CD4-positive, alpha-beta T cell treated with Interleukin-4 for 4 hours (primary cell): ENCODE measurements at places on chromosomes 6 and 20.

DNA sequence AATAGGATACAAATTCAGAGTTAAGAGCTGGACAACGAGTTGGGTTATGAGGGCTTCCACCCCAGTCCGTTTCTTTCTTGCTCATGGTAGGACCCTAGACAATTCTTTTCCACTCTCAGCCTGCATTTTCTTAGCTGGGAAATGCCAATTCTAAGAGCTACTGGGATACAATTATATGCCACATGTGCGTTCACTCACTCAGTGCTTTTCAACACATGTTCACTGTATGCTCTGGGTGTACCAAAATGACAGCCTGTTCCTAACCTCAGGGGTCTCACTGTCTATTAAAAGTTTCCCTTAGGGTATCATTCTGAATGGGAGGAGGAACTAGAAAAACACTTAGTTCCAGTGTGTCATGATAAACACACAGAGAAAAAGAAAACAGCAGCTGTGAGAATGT is 505 bp upstream of the DEFB115 start:
- no peak for DNase-seq

GRCh38 chr6:106883808-106884262 is 90.7 kb downstream of the CD24 start:
- DNase-seq = no peak

DNA sequence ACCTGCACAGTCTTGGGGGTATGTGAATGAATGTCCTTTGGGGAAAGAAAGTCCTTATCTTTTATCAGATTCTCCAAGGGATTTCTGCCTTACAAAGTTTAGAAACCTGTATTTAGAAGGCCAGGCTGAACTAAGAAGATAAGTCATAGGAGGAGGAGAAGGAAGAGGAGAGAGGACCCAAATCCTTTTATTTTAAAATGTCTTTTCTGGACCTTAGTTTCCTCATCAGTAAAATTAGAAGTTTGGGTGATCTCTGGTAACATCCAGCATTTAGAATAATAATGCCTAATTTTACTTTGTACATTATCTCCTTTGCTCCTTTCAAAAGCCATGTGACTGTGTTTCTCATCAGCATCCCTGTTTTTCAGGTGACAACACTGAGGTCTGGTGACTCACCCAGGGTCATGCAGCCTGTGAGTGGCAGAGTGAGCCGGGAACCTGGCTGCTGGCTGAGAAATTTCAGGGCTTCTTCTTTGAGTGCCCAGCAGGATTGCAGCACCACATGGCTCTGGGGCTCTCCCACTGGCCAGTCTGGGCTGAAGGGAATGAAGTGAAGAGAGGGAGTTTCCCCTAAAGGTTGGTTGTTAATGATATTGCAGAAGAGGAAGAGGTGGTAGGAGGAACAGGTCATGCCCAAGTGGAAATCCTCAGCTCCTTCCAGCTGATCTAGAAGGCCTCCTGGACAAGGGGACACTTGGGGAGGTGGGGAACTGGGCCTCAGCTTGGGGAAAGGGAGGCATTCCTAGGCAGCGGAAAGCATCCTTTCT is 34.0 kb downstream of the VEGFA start:
- no peak for DNase-seq

GRCh38 chr20:19129306-19129705 is 83.1 kb upstream of the SLC24A3 start:
- no peak for DNase-seq

DNA sequence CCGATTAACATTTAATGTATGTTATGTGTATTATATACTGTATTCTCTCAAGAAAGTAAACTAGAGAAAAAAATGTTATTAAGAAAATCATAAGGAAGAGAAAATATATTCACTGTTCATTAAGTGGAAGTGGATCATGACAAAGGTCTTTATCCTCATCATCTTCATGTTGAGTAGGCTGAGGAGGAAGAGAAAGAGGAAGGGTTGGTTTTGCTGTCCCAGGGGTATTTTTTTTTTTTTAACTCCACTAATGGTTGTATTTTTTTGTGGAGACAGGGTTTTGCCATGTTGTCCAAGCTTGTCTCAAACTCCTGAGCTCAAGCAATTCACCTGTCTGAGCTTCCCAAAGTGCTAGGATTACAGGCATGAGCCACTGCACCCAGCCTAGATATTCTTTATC is 11.0 kb downstream of the ECT2L start:
- DNase-seq = no peak

DNA sequence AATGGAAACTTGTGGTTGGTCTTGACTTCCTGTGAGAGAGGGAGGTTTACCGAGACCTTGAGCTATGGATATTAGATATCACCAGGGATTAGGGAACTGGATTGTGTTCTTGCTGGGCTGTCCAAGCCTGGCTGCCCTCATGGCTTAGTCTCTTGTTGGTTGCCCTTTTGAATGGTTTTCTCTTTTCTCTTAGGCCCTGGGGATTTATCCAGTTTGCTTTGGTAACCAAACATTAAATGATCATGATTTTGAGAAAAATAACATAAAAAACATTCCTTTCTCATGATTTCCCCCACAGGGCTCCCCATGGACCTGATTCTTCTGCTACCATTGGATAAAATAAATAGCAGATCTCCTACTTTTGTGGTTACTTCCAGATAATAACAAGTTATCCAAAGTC is 306.4 kb upstream of the RNF217 start:
- no peak for DNase-seq

- no peak for DNase-seq
Observed at GRCh38 chr6:124792386-124792785, 169.9 kb upstream of the RNF217 start.

GRCh38 chr20:62985444-62985778 is 21.4 kb downstream of the BHLHE23 start:
- DNase-seq = no peak

DNA sequence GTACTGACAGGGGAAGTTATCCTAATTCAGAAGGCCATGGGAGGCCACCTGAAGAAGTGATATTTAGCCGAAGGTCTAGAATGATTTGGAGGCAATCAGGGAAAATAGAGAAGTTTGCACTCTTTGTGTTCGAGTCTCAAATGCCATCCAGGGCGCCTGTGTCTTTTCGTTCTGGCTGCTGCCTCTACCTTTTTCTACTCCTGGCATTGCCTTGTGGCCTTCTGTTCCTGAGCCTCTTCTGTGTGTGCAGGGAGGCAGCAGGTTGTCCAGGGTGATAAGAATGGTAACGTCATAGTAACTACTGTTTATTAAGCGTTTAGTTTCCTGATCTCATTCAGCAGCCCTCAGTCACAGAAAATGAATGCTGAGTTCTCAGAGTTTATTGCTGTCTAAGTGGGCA is 252.1 kb downstream of the FARS2 start:
- no peak for DNase-seq

GRCh38 chr6:13336553-13336952 is 8.2 kb upstream of the TBC1D7 start:
- peak; percentile 55 for DNase-seq

GRCh38 chr20:36466089-36466488 is 75.2 kb upstream of the MYL9 start:
- no peak for DNase-seq

- peak; percentile 49 for DNase-seq
Observed at GRCh38 chr20:58870293-58871014, 17.9 kb downstream of the GNAS start.

GRCh38 chr6:136067731-136068341 is 182.3 kb downstream of the MTFR2 start:
- DNase-seq = no peak

DNA sequence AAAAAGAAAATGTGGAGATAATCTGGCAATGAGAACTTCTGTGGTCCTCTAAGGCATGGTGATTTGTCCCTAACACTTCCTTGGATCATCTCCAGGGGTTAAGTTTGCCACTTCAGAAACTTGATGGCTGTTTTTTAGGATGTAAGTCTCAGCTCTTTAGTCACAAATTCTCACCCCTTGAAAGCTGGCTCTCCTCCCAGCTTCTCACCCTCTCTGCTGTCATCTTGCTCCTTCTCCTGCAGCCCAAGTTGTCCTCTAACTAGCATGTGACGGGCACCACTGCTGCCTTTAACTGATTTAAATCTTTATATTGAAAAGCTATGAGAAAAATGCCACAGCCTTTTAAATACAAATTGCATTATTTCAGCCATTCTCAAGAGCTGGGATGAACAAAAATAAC is 107.8 kb downstream of the MAP3K5 start:
- no peak for DNase-seq

DNA sequence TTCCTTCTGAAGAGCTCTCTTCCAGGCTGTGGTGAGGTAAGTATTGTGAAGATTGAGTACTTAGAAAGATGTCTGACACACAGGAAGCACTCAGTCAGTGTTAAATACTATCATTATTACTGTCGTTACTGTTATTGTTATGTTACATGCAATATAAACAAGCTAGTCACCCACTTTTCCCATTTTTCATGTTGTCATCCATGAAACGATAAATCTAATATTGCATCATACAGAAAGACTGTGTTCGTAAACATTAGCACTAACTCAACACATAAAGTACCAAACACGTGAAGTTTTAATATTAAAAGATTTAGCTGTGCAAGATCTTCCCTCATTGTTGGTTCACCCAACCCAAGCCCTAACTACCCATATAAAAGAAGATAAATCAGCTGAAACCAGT is 109.2 kb upstream of the NRSN1 start:
- no peak for DNase-seq

- DNase-seq = peak; percentile 18
Observed at GRCh38 chr6:134529921-134530320, 212.0 kb upstream of the SGK1 start.

DNA sequence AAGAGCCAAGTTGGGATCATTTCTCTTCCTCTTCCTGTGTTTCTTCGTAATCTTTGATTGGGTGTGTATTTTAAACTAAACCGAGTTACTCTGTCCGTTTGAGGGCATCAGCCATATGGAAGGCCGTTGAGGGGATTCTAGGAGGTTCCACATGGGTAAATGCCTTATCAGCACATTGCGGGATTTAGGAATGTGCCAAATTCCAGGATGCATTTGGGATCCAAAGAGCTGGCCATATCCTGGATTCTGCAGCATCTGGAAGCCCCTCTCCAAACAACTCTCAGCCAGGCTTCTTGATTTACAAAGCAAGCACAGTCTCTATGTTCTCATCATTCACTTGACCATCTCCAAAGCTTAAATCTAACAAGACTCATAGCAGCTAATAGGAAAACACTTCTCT is 67.6 kb upstream of the RIN2 start:
- DNase-seq = no peak

- peak; percentile 22 for DNase-seq
Observed at GRCh38 chr6:43308101-43308989, at the start of gene CRIP3. Gene CRIP3, minus strand, starts transcription at chr6:43308826. Its CDS starts 34 bp downstream, at chr6:43308792.

- DNase-seq = no peak
Observed at GRCh38 chr20:51660672-51661608, 107.2 kb downstream of the ATP9A start.

DNA sequence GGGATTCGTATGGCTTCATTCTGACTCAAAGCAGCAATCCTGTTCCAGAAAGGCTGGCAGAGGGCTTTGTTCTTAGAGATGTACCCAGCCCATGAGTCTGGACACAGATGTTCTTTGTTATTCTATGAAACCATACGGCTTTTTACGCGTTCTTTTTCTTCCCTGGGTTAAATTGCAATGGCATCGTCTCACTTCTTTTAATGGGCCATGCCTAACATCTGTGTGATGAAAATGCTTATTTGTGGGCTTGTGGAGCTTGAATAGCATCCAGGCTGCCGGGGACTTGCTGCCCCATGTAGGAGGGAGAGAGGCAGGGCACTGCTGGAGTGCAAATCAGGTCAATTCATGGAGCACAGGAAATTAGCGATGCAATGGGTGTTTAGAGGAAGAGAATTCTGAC is 19.4 kb downstream of the FAM50B start:
- no peak for DNase-seq

- DNase-seq = no peak
Observed at GRCh38 chr6:7132398-7133035, 24.8 kb downstream of the RREB1 start.

DNA sequence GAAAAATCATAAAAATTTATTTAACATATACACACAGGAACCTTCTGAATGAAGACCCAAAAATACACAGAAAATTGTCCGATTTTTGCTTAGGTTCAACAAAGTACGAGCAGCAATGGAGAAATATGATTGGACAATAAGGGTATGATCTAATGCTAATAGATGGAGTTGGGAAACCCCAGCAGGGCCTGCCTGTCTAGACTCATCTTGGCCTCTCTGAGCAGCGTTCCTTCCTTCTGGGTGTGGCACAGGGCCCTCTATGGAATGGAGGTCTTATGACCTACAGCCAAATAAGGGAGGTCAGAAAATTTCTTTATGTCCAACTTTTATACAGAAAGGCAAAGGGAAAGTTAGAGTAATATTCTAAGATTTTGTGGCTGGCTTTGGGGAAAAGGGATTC is 27.7 kb upstream of the ENPP4 start:
- DNase-seq = no peak

DNA sequence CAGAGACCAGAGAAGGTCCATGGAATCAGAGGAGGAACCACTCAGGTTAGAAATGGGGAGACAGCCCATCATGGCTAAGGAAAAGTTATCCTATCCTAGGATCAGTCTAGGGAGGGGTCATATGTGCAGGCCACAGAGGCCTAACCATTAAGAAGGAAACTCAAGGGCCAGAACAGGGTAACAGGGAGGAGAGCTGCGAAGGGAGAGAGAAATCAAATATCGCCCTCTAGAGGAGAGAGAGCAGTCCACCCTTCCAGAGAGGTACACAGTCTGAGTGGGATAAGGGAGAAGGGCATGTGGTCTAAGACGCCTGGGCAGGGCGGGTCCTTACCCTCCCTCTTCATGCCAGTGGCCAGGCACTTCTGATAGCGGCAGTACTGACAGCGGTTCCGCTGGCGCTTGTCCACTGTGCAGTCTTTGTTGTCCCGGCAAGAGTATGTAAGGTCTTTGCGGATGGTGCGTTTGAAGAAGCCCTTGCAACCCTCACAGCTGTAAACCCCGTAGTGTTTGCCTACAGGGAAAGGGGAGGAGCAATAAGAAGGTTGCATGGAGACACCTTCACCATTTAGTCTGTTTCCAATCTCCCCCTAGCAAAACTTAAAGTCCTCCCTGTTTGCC is 2.9 kb downstream of the RXRB start:
- DNase-seq = peak; percentile 60

DNA sequence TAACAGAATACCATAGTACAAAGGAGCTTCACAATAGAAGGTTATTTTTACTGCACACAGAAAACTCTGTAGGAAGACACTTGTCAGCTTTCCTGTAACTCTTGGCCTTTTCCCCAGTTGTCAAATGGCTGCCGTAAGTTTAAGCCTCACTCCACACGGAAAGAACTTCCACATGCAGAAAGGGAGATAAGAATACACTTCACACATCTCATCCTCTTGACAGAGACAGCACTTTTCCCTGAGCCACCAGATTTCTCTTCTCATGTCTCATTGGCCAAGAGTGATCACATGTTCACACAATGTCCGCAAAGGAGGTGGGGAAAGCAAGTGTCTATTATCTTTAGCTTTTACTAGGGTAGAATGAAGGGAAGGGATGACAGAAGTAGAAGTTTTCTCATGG is 540.7 kb downstream of the HAO1 start:
- no peak for DNase-seq
